Daoy (cell line): ENCODE measurements at places on chromosomes 3 and 15. TPM values are rescaled to one million over a fixed set of nuclear protein-coding genes. Genes with fewer than 3 reads are reported as not detected.

ATP2C1 gene
- total RNA-seq = 84.3 and 95.2 TPM in 2 replicates

MYEF2 gene
- total RNA-seq = 10.9 and 13.5 TPM in 2 replicates

MORC1 gene
- not detected in 2 replicates for total RNA-seq

SOX14 gene
- total RNA-seq = not detected in 2 replicates

DNA sequence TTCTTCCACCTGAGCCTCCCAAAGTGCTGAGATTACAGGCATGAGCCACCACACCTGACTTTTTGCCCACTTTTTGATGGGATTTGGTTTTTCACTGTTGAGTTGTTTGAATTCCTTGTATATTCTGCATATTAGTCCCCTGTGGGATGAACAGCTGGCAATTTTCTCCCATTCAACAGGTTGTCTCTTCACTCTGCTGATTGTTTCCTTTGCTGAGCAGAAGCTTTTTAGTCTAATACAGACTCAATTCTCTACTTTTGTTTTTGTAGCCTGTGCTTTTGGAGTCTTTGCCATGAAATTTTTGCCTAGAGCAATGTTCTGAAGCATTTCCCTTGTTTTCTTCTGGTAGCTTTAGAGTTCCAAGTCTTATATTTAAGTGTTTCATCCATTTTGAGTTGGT is 62.7 kb upstream of the MFGE8 start:
- DNase-seq = no peak

DNA sequence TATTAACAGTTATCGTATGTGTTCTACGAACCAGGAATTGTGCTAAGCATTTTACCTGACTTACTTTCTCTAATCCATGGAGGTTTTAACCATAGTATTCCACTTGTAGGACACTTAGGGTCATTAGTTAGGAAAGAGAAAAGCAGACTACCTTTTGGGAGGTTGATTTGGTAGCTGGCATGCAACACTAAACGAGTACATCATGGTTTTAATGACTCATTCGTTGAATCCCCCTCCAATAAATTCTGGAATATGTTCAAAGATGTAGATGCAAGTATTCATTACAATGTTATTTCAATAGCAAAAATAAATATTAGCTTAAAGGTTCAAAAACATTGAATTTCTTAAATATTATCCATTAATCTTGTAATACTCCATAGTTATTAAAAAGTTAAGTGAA is 162.5 kb downstream of the FMN1 start:
- peak; percentile 16 for DNase-seq

DNA sequence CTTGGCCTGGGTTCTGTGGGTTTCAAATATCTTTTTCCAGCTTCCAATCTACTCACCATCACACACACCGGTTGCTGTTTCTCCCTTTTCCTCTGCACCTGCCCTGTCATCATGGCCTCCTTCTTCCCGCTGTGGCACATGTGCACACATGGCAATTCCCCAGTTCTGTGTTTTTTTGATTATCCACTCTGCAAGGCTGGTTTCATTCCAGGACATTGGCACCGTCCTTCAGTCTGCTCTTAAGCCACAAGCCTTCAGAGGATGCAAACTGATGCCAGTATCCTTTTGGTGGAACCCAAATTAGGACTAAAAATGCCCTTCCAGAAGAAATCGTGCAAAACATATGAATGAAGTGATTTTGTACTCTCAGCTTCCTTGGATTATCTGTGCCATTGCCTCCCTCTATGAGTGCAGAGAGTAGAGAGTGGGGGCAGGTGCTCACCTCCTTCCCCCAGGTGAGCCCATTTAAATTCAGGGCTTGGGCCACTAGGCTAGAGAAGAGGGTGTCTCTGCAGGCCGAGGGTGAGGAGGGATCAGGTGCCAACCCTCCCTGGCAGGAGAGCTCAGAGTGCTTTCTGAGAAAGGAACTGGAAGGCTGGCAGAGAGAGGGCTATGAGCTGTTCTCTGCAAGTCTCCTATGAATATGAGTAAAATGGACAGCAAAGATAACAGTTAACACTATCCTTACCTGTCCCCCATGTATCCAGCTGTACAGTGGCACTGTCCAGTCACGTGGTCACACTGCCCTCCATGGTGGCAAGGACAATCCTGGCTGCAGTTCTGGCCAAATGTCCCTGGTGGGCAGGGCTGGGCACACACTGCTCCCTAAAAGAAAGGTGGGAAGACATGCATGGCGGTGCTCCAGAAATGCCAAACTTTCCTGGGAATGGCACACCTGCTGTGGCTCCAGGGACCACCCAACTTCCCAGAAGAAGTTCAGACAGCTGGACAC is 100.8 kb downstream of the RAB11A start:
- no peak for DNase-seq

DNA sequence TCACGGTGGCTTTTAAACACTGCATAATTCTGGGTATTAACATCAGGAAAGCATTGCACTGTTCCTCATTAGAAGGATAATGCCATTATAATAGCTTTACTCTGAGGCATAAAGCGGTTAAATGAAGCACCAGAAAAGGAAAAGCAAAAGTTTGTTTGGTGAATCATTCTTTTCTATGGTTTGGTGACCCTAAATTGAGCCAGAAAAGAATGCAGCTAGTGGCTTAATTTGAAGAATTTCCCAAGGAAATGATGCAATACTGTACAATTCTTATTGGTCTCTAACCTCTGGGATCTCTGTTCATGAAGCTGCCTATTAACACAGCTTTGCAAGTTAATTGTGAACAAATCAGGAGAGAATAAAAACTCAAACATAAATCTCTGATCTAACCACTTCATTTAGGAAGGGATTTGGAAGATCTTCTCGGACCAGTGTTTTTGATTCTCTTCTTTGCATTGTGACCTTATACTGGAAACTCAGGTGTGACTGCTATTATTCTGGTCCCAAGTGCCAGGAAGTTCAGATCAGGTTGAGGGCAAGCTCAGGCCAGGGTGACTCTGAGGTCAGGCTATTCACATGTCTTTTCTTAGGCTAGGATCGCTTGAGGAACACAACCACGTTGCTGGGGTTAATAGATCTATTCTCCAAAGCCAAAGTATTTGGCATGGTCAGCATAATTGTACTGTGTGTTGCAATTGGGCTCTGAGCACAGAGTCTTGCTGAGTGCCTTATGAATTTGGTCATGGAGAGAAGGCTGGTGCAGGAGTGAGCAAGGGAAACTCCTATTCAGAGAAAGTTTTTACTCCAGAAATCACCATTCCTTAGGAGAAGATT is 11.3 kb upstream of the DLG1 start:
- peak; percentile 77 for DNase-seq

DNA sequence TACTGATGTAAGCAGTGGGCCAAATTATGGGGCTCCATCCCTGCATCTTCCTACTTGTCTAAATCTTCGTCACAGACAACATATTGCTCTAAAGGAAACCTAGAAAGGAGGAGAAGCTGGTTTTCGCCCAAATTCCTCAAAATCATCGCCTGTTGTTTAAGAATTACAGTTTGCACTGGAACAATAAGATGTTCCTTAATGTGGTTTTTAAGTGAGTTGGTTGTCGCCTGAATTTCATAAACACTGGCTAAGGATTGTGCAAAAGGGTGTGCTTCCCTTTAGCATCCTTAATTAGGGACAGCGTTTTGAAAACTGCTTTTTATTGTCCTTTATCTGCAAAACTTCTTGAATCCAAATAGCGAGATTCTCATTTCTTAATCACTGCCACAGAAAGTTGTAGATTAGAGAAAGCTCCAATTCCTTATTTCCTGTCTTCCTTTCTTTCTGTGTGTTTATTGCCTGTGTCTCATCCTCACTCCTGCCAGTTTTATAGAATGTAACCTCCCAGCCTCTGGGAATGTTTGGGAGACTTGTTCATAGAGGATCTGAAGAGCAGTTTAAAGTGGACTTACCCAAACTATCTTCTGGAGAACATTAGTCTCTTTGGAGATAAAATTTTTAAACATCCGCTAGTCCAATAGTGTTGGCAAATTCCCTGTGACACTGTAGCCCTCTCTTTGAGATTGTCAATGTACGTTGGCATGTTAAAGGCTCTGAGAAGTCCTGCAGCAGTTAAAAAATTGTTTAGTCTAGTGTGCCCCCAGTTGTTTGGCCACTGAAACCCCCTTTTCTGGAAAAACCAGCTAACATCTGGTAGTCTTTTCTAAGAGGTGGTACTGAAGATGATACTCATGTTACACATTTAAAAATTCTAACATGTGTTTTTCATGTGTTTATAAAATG is 50.4 kb downstream of the FLNB start:
- peak; percentile 44 for DNase-seq

GRCh38 chr3:158102242-158103080 is 3.8 kb downstream of the SHOX2 start:
- no peak for DNase-seq

DNA sequence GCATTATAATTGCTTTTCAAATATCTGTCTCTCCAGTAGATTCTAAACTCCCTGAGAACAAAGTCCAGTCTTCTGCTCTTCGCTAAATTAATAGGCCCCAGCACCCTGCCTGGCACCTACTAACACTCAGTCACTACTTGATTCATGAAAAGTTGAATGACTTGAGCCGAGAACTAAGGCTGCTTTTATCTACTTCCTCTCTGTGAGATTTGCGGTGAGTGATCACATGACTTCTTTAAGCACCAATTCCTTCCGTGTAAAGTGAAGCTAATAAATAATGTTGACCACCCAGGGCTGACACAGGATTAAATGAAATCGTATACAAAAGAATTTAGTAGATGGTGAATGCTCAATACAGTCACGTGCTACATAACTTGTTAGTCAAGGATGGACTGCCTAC is 44.6 kb upstream of the PGPEP1L start:
- no peak for DNase-seq

- peak; percentile 93 for DNase-seq
These were observed 65.8 kb downstream of the MB21D2 start for GRCh38 chr3:192851821-192852372.

- DNase-seq = no peak
These were observed 4.6 kb downstream of the MCCC1 start for GRCh38 chr3:183094711-183095110.

DNA sequence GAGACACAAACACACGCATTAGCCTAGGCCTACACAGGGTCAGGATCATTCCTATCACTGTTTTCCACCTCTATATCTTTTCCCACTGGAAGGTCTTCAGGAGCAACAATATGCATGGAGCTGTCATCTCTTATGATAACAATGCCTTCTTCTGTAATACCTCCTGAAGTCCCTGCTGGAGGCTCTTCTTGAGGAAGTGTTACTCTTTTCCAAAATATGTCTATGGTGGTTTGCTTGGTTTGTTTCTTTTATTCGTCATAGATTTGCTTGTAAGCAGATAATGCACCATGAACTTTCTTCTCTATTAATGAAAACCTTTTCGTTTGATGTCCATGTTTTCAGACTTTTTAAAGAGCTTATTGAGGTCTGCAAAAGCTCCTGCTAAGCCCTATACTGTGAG is 109.3 kb downstream of the GMPS start:
- no peak for DNase-seq

DNA sequence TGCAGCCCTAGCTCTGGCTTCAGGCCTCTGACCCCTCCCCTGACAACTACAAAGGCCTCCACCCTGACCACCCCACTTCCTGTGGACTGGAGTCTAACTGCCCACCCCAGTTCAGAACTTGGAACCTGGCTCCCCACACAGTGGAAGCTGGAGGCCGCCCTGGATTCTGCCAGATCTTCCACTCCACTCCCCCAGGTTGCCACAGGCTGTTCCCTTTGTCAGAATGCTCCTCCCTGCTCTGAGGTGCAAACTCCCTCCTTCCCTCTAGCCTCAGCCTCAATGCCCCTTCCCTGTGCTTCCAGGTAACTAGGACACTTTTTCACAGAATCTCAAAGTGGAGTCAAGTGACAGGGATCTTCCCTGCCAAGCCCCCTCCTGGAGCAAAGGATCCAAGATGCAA is 62.8 kb upstream of the TMEM115 start:
- DNase-seq = no peak

- DNase-seq = no peak
These were observed 135.2 kb downstream of the RYR3 start for GRCh38 chr15:33445984-33446383.

GRCh38 chr3:156050918-156051317 is 69.5 kb upstream of the KCNAB1 start:
- DNase-seq = no peak

DNA sequence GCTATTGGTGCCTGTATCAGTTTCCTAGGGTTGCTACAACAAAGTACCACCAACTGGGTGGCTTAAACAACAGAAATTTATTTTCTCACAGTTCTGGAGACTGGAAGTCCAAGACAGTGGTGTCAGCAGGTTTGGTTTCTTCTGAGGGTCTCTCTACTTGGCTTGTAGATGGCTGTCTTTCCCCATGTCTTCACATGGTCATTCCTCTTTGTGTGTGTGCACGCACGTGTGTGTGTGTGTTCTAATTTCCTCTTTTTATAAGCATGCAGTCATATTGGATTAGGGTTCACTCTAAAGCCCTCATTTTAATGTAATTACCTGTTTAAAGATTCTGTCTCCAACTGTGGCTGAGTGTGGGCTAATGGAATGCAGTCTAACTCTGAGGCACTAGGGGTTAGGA is 182.5 kb downstream of the SPATA16 start:
- DNase-seq = no peak

- DNase-seq = peak; percentile 17
These were observed 31.5 kb downstream of the CLEC3B start for GRCh38 chr3:45057557-45057956.

DNA sequence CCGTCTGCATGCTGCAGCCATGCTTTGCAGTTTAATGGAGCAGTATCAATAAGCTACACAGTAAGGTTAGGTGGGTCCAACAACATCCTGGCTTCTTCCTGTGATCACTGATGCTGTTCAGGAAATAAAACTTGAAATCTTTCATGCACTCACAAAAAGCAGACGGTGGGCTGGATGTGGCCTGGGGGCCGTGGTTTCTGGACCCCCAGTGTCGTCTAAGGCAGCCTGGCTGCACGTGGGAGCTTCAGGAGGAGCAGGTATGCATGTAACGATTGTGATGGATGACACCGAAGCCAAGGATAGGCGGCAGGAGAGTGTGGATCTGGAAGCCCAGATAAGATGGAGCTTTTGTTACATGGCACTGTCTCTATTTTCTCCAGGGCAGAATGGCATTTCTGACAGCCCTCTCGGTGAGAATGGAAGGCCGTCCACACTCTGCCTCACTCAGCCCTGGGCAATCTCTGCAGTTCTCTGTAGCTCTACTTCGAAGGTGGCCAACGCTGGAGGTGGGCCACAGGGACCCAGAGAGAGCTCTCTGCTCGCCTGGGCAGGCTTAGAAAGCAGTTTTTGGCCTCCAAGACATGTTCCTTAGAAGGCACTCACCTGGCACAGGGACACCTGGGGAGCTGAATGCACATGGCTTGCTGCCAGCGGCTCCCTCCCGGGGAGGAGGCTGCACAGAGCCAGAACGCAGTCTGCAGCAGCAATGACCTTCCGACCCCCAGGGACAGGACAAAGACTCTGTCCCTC is 46.4 kb upstream of the IQSEC1 start:
- DNase-seq = no peak

DNA sequence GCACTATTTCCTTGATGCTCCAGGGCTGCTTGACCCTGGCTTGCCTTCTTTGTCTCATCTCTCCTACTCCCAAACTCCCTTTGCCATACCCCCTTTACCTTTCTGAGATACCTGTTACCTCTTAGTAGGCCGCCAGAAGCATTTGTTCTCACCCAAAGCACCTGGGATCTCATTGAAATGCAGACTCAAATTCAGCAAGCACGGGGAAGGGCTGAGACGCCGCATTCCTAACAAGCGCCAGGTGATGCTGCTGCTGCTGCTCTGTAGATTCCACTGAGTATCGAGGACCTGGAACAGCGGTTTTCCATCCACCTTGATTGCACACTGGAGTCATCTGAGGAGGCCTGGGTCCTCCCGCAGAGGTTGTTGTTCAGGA is 91.8 kb downstream of the TMEM266 start:
- DNase-seq = no peak
